ENCODE measurements at places on chromosomes 2 and 18.

DNA sequence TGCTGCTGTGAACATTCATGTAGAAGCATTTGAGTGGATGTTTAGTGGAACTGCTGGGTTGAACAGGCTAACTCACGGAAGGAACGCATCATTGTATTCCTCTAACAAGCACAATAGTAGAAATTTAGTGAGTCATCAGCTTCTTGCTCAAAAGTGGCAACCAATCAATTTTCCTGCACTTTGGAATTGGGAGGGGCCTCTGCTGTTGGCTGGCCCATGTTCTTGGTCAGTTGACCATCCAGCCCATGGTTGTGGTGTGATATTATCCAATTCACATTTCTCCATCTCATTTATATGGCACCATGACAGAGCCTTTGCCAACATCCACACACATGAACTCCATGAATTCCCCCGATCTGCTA, 95.0 kb downstream of the TNFRSF11A start:
- DNase-seq: no peak

DNA sequence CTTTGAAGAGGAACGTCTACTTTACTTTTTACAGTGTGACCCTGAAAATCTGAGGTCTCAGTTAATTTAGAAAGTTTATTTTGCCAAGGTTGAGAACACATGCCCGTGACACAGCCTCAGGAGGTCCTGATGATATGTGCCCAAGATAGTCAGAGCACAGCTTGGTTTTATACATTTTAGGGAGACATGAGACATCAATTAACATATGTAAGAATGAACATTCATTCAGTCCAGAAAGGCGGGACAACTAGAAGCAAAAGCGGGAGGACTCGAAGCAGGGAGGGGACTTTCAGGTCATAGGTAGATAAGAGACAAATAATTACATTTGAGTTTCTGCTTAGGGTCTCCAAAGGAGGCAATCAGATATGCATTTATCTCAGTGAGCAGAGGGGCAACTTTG, 23.7 kb downstream of the ELMOD3 start:
- no peak for DNase-seq

DNA sequence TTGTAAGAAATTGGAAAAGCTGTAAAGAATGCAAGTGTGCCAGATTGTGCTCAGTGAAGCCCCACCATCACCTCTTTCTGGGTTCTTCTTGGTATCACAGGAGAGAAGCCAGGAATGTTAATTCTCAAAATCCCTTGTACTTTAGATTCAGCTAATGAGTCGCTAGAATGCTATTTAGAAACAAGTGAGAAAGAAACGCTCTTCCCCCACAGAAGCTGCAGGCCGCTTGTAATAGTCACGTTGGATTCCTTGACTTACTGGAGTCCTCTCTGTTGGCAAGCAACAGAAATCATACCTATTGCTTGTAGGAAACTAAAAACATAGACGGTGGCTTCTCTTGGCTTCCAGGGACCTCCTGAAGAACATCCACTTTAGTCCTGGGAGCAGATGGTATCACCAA, 375.6 kb upstream of the LRATD1 start:
- DNase-seq: no peak

GRCh38 chr2:24919037-24919505, 966 bp downstream of the ADCY3 start:
- no peak for DNase-seq

GRCh38 chr2:235563056-235563910, 69.4 kb downstream of the AGAP1 start:
- no peak for DNase-seq

DNA sequence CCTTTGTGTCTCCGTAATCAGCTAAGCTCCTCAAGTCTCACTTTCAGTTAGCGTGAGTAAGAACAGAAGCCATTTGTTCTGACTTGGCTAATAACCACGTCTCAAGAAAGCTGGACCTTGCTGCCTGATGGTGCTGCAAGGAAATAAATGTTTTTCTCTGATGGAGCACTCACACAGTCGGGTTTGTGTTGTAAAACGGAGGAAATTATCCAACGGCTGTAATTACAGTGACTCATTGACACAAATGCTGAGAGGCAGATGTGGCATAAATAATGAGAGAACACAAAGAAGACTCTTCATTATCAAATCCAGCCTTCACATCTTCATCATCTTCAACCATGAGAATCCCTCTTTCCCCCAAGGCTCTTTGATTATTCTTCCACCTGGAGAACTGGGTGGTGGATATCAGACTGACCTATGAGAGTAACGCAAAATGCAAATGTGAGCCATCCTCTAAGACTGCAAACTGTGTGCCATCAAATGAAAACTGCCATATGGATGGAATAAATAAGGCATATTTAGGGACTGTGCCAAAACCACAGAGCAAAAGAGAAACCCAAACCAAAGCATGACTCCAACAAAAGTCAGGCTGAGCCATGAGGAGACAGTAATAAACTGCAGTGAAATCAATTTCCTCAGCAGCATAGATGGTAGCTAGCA, 252.6 kb downstream of the RND3 start:
- DNase-seq: no peak

GRCh38 chr2:17052001-17052400, 386.4 kb upstream of the CYRIA start:
- DNase-seq: no peak

GRCh38 chr2:123606631-123607030, 418.5 kb upstream of the CNTNAP5 start:
- DNase-seq: no peak

- no peak for DNase-seq
These were observed 76.6 kb downstream of the FIGN start for GRCh38 chr2:163659224-163659623.

DNA sequence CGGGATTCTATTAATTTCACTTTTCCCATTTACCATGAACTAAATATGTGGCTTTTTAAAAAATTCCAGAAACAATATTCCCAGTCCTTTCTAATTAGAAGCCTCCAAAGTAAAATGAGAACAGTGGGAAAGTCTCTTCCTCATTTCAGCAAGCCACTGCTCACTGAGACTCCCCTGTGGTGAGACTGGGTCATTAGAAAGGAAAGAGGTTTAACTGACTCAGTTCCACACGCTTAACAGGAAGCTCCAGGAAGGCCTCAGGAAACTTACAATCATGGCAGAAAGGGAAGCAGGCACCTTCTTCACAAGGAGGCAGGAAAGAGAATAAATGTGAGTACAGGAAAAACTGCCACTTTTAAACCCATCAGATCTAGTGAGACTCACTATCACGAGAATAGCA, 258.9 kb upstream of the CHAC2 start:
- DNase-seq: no peak

DNA sequence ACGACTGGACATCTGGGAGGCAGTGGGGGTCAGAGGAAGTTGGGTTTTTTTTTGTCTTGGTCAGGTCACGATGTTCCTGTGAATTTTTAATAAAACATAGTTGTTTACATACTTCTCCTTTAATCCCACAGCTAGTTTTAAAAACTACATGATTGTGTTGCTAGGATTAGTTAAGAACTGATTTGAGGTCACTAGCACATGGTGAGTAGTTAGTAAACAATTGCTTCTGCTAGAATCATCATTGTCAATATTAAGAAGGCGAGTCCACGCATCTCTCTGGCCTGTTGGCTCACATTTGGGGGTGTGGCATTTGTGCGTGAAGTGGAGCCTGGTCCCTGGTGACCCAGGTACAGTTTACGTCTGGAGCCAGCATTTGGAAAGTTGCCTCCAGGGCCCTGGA, 59.4 kb downstream of the AGAP1 start:
- no peak for DNase-seq

- no peak for DNase-seq
These were observed at the start of gene DSG4 for GRCh38 chr18:31376477-31376876. Gene DSG4 (plus strand): TSS chr18:31376777. CDS start chr18:31376912, 135 bp downstream.

- DNase-seq: no peak
These were observed 420 bp downstream of the PIGN start for GRCh38 chr18:62186499-62186773.

GRCh38 chr18:10381951-10382350, 72.5 kb upstream of the APCDD1 start:
- no peak for DNase-seq

- no peak for DNase-seq
These were observed 117.9 kb upstream of the POU3F3 start for GRCh38 chr2:104736026-104736425.

DNA sequence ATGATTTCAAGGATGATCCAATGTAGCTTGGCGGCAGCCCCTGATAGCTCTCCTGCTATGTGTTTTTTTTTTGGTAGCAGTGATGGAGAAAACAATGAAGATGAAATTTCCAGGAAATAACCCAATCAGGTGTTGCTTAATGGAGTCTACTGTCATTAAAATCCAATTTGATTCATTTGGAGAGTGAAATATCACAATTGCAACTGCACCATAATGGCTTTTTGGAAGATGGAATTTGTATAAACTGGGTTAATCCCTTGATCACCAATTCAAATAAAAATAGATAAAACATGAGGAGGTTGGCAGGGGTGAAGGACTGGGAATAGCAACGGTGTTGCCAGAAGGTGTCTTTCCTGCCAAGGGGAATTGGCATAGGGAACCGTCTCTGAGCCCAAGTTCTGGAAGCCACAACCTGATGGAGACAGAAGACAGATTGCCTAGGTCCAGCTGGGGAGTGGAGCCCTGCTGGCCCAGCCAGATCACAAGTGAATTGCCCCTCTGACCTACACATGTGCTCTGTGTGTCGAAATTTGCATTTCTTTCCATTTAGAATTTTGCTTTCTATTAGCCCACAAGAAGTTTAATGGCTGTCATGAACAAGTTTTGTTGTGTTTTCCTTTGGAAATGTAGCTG, 170.3 kb upstream of the SPRED2 start:
- DNase-seq: no peak

DNA sequence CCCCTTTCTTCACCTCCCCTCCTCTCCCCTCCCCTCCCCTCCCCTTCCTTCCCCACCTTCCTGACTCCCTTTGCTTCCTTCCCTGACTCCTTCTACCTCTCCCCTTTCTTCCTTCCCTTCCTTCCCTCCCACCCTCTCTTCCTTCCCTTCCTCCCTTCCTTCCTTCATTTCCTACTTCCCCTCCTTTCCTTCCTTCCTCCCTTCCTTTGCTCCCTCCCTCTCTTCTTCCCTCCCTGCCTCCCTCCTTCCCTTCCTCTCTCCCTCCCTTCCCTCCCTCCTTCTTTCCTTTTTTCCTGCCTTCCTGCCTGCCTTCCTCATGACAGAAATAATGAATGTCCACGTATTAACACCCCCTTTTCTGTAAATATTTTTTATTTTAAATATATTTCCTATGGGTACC, 260.2 kb downstream of the ZNF407 start:
- no peak for DNase-seq

DNA sequence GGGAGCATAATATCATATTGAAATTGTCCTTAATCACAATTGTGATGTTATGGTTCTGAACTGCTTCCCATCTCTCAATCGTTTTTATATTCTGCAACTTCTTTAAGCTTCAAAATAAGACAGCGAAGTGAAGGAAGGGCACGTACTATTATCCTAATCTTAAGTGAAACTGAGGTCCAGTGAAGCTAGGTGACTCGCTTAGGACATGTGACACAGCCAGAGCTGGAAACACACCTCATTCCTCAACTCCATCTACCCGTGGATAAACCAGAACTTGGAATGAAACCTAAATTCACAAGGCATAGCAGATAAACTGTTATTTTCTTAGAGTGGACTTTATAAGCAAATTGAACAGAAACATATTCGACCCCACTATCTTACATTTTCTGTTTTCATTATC, 191.2 kb upstream of the PXDN start:
- no peak for DNase-seq

GRCh38 chr2:84319581-84319980, 139.5 kb downstream of the SUCLG1 start:
- DNase-seq: no peak

- no peak for DNase-seq
These were observed 361.9 kb downstream of the CYRIA start for GRCh38 chr2:16303761-16304160.

DNA sequence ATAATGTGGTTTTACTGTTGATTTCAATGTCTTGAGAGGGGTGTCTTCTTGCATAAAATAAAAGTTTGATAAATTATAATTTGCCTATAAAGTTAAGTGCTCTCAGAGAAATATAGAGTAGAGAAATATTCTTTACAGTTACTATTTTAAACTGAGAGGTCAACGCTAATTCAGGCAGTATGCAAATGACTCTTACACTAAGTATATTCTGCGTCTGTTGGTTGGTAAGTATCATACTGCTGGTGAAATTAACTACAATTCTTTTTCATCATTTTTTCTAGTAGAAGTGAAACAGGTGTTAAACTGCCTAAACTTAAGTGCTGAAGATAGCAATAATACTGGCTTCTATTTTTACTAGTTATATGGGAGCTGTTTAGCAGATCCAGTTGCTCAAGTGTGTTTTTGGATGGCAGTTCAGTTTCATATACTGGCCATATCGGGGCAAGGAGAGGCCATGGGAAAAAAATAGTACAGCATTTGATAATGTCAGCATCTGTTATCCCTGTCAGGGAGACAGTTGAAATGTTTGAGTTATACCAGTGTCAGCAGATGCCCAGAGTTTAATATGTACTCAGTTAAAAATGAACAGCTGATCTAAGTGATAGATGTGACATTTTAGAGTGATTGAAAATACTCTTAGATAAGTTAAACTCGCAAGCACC, 86.2 kb downstream of the MIB1 start:
- no peak for DNase-seq

GRCh38 chr2:177143444-177143843, 69.2 kb upstream of the HNRNPA3 start:
- DNase-seq: no peak

DNA sequence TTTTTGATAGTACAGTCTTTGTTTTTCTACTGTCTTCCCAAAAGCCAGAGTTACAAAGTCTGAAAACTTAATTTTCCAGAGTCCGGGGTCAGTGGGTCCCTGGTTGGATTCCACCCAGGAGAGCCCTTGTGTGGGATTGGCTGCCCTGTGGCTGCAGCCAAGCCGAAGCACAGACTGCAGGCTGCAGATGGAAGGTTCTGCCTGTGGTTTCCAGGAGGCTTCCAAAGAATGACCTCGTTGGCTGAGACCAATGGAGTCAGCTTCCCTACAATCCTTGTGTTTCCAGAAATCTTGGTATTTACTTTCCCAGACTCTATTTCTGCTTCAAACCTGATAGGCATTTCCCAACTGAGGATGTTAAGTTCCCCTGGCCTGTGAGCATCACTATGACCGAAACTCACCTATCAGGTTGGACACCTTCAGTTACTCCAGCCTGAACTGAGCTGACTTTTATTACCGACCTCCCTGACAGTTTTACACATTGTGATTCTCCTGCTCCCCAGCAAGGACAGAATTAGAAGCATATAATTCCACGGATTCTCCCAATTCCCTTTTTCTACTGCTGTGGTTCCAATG, 117.5 kb upstream of the CCDC68 start:
- no peak for DNase-seq

GRCh38 chr2:195649629-195650190, 7.3 kb upstream of the SLC39A10 start:
- no peak for DNase-seq
